Hematopoietic multipotent progenitor cell (in vitro differentiated cells): ENCODE measurements at places on chromosomes 4 and X.

DNA sequence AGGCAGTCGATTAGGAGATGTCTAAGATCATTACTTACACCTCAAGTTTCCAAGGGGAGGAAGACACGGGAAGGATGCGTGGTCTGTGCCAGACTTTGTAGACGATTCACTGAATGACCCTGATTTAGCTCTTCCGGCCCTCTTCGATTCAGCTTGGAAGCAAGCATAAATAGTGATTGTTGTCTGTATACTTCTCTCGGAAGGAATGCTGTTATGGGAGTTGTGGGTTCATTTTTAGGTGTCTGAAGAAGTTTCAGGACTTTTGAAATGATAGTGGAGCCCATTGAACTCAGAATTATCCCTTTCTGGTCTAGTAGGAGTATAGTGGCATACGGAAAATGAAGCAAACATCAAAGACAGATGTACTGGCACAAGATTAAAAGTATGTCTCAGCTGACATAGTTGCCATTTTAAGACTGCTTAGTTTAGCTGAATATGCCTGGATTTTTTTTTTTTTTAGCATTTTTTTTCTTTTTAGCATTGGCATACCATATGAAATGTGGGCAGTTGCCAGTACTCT is 1.0 kb upstream of the ANKRD17 start:
- no peak for DNase-seq

DNA sequence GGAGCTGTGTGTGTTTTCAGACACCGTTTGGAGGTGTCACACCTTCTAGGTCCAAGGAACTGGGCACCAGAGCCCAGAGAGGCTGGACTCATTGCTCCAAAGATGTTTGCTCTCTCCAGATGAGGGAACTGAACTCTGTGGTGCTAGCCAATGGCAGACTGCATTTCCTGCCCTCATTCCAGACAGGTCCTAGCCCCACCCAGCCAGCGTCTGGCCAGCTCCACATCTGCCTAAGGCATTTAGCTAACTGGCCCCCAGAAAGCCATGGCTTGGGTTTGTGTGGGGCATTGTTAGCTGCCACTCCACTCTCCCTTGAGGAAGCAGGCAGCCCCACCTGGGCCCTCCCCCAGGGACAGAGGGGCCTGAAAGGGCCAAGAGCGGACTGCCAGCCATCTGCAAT is 11.4 kb downstream of the FGD1 start:
- no peak for DNase-seq

DNA sequence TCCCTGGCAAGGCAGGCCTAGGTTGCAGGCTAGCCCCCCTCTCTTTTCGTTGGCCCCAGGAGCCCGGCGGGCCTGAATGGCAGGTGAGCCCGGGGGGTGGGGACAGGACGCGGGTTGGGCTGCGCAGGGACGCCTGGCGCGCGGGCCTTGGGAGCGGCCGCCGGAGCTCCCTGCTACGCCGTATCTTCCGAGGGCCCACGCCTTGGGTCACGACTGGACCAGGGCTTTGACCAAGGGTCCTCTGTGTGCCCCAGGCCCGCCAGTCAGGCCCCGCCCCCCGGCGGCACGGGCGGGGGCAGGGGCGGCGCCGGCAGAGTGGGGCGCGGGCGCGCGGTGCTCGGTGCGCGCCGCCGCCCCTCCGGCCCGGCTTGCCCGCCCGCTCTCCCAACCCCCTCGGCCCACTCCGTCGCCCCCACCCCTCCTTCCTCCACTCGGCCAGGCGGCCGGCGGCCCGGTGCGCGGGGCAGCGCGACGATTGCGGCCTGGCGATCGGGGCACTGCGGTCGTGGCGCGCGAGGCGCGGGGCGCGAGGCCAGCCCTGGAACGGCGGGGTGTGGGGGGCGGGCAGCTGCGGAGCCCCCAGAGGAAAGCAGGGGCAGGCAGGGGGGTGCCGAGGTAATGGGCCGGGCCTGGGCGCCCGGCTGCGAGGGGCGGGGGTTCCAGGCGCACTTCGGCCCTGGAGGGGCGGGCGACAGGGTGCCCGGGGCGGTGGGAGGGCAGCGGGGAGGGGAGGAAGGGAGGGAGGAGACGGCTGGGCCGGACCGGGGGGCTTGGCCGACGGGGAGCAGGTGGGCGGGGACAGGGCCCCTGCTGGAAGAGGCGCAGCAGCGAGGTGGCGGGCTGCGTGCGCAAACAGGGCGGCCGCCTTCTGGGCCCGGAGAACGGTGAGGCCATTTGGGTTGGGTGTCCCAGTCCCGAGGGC is at the start of gene PRRG3:
PRRG3 (plus strand) TSS at position 798 of the 922 bp plus-strand sequence. CDS start 3,357 bp downstream, outside the sequence.
- no peak for DNase-seq

GRCh38 chr4:24720436-24720835 is 74.9 kb upstream of the SOD3 start:
- DNase-seq = no peak
